ENCODE measurements at places on chromosomes 2 and 18.

- DNase-seq = no peak
Observed at GRCh38 chr2:42464631-42465030, 29.2 kb downstream of the KCNG3 start.

GRCh38 chr2:41283079-41283775, 764.6 kb upstream of the PKDCC start:
- DNase-seq = no peak

DNA sequence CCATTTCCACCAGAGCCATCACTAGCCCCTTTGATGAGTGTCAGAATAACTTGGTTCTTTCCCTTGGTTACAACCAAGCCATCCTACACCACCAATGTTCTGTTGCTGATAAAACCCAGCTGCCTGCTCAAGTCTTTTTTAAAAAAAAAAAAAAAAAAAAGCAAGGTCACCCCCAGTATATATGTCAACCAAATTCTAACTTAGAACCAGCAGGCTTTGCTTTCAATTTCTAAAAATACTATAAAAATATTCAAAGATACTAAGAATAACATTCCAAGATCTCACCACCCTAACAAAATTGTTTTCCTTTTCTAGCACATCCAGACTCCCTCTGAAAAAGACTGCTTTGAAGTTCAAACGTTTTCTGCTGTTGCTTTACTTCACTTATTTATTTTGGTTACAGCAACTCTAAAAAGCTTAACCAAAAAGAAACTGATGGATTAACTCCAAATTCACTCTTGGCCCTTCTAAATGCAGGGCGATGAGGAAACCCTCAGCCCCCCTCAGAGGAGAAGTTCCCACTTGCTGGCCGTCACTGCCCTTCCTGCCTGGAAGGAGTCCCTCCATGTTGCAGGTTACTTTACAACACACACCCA, 10.9 kb downstream of the UXS1 start:
- DNase-seq = no peak

GRCh38 chr2:224369028-224369632, 32.8 kb downstream of the FAM124B start:
- peak; percentile 61 for DNase-seq

DNA sequence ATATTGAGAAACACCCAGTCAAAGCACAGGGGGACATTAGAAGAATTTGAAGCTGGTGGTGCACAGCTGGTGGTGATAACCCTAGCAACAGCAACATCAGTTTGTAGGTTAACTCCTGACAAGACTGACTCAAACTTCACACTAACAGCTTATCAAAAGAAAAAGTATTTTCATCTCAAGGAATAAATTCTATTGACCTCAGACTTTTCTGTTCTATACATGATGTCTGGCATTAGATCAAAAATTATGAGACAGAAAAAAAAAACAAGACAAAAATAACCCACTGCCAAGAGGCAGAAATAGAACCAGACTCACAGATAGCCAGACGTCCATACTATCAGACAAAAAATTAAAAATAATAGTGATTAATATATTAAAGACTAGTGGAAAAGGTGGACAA, 126.1 kb downstream of the COL6A3 start:
- DNase-seq = no peak

GRCh38 chr2:207254591-207255464, 89.1 kb upstream of the KLF7 start:
- DNase-seq = no peak

- no peak for DNase-seq
Observed at GRCh38 chr2:102391565-102391964, 31.4 kb upstream of the IL18RAP start.

DNA sequence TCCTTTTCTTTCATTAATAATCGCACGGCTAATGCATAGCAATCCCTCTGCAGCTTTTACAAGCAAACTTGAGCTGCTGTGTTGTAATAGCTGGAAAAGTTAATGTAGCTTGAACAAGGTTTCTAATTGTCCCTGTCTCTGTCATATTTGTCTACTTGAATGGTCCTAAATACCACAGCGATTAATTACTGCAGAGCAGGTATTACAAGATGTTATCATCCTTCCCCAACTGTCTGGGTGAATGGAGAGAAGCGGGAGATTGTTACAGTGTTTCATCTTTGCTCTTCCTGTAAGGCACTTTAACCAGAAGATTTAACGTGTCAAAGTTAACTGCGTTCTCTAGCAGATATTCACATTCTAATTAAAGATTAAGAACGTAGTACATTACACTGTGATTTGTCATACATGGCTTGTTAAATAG, 422.2 kb upstream of the POU3F3 start:
- DNase-seq = no peak

GRCh38 chr2:150339951-150340350, 147.5 kb downstream of the RND3 start:
- no peak for DNase-seq

- DNase-seq = no peak
Observed at GRCh38 chr2:195312662-195313061, 344.4 kb upstream of the SLC39A10 start.

DNA sequence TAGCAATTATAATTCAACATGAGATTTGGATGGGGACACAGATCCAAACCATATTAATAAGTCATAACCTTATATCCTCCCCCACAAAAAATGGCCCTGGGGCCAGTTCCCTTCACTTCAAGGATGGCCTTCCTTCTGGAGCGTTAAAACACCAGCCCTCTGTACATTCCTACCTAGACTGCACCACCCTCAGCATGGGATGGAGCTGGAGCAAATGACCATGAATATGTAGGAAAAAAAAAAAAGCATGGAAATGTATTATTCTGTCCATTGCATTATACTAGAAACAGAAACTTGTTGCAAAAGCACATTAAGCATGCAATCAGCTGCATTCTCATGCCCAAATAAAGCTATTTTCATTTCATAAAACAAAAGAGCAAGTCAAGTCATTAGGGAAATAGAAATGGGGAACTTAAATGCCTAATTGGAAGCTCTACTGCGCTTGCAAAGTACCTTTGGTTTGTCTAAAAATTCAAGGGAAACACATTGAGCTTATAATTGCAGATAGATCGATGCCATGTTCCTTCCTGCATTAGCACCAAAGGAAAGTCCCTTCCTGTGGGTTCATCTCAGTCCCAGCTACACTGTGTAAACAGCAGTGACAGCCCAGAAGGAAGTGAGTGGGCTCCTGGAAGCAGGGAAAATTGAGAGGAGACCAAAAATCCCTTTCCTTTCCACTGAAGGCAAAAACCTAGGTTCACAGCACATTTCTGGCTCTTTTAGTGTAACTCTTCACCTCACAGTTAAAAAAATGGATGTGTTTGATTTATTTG, 252.0 kb upstream of the KLHL29 start:
- DNase-seq = no peak

DNA sequence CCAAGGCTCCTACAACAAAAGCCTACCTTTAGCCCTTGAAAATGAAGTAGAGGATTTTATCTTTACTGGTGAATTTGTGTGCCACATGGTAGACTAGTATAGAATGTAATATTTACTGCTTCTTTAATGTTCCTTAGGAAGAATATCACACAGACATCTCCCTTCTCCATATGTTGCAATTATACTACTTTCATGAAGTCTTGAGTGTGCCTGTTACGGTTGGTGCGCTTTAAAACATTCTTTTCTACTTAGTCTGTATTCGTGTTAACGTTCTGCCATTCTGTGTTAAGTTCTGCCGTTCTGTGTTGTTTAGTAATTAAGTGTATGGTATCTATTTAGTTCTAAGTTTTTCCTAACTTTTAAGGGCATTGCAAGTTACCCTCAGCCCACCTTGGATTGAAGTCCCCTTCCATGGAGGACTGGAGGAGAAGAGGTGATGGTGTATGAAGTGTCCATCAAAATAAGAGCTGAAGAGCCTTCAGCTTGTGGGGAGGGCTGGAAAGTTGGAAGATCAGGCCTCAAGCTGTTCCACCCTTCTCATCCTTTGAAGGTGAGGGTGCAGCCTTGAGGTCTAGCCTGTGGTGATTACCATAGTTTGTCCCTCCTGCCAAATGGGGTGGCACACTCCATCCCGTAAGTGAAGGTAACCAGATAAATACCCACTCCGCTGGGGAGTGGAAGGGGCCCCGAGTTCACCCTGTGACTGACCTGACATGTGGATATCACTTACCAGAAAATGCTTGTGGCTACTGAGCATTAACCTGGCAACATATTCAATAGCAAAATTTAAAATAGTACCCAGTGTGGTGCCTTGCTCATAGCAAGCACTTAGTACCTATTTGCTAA, 131.3 kb downstream of the SPTBN1 start:
- DNase-seq = no peak

- no peak for DNase-seq
Observed at GRCh38 chr2:231263118-231263831, 64.8 kb downstream of the ARMC9 start.

DNA sequence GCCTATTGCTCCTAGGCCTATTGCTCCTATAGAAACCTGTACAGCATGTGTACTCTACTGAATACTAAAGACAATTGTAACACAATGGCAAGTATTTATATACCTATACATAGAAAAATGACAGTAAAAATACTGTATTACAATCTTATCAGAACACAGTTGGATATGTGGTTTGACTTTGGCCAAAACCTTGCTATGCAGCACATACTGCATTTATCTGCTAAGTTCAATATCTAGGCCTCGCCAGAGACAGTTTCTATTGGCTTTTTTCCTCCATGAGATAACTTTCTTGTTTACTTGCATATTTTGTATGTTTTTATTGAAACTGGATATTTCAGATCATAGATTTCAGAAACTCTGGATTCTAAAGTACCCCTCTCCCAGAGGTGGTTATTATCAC, 19.3 kb upstream of the TMEM87B start:
- no peak for DNase-seq

- no peak for DNase-seq
Observed at GRCh38 chr2:239876271-239876947, 148.7 kb downstream of the NDUFA10 start.

GRCh38 chr2:233449081-233449901, 95.0 kb downstream of the DGKD start:
- peak; percentile 74 for DNase-seq

- no peak for DNase-seq
Observed at GRCh38 chr2:231050018-231050901, 6.4 kb upstream of the PSMD1 start.

DNA sequence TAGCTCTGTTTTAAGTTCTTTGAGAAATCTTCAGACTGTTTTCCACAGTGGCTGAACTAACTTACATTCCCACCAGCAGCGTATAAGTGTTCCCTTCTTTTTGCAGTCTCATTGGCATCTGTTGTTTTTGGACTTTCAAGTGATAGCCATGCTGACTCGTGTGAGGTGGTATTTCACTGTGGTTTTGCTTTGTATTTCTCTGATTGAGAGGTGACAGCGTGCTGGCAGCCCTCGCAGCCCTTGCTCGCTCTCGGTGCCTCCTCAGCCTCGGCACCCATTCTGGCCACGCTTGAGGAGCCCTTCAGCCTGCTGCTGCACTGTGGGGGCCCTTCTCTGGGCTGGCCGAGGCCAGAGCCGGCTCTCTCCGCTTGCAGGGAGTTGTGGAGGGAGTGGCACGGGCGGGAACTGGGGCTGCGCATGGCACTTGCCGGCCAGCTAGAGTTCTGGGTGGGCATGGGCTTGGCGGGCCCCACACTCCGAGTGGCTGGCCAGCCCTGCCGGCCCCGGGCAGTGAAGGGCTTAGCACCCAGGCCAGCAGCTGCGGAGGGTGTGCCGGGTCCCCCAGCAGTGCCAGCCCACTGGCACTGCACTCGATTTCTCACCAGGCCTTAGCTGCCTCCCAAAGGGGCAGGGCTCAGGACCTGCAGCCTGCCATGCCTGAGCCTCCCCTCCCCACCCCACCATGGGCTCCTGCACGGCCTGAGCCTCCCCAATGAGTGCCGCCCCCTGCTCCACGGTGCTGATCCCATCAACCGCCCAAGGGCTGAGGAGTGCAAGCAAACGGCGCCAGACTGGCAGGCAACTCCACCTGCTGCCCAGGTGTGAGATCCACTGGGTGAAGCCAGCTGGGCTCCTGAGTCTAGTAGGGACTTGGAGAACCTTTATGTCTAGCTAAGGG, 151.8 kb downstream of the IRS1 start:
- no peak for DNase-seq

GRCh38 chr18:23541349-23542093, 38.2 kb downstream of the RMC1 start:
- no peak for DNase-seq

DNA sequence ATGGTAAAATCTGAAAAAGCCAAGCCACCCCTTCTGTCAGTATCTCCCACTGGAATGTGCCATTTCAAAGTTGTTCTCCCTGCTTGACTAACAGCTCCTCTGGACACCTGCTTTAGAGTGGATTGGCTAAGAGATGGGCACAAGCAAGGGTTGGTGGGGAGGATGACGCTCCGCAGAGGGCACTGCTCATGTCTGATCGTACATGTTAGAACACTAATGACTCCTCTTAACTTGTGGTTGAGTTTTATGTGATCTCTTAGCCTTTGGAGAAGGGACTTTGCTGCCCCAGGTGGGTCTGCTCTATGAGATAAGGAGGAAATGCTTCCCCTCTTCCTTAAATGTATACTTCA, 8.2 kb upstream of the KIAA2012 start:
- DNase-seq = no peak

- DNase-seq = no peak
Observed at GRCh38 chr2:196558497-196558896, 81.0 kb upstream of the CCDC150 start.

GRCh38 chr2:235025800-235026536, 74.2 kb downstream of the SH3BP4 start:
- peak; percentile 47 for DNase-seq

GRCh38 chr2:85772019-85772745, 18.4 kb downstream of the ATOH8 start:
- DNase-seq = peak; percentile 97

DNA sequence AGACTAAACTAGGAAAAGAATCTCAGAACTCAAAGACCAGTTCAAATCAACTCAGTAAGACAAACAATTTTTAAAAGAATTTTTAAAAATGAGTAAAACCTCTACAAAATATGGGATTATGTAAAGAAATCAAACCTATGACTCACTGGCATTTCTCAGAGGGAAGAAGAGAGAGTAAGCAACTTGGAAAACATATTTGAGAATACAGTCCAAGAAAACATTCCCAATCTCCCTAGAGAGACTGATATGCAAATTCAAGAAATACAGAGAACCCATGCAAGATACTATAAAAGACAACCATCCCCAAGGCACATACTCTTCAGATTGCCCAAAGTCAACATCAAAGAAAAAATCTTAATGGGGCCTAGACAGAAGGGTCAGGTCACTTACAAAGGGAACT, 162.7 kb downstream of the WDPCP start:
- peak; percentile 7 for DNase-seq

DNA sequence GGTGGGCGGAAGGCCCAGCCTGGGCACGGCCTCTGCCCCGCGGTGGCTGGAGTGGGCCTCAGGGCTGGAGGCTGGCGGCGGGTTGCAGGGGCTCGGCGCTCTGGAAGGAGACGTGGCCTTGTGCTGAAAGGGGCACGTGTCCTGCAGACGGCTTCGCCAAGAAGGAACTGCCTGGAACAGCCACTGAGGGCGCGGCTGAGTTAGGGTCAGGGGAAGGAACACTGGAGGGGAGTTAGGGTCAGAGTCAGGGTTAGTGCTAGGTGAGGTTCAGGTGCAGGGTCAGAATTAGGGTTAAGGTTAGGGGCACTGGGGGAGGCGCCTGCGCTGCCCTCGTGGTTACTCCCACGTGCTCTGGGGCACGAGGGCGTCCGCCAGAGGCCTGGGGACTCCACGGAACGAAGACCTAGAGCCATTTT, 933 bp upstream of the ADNP2 start:
- DNase-seq = no peak

- DNase-seq = no peak
Observed at GRCh38 chr2:170680172-170680941, 34.8 kb upstream of the SP5 start.

GRCh38 chr18:65415098-65415497, 335.7 kb upstream of the CDH7 start:
- DNase-seq = no peak

- no peak for DNase-seq
Observed at GRCh38 chr2:16224298-16225045, 284.1 kb downstream of the MYCN start.
